Neuronal stem cell (in vitro differentiated cells): ENCODE measurements at places on chromosomes 13 and 19.

GRCh38 chr19:33187183-33187540 lies 7.0 kb upstream of the LRP3 start:
- DNase-seq: no peak

- no peak for DNase-seq
Observed at GRCh38 chr19:7699417-7700401, 2.2 kb downstream of the FCER2 start.

DNA sequence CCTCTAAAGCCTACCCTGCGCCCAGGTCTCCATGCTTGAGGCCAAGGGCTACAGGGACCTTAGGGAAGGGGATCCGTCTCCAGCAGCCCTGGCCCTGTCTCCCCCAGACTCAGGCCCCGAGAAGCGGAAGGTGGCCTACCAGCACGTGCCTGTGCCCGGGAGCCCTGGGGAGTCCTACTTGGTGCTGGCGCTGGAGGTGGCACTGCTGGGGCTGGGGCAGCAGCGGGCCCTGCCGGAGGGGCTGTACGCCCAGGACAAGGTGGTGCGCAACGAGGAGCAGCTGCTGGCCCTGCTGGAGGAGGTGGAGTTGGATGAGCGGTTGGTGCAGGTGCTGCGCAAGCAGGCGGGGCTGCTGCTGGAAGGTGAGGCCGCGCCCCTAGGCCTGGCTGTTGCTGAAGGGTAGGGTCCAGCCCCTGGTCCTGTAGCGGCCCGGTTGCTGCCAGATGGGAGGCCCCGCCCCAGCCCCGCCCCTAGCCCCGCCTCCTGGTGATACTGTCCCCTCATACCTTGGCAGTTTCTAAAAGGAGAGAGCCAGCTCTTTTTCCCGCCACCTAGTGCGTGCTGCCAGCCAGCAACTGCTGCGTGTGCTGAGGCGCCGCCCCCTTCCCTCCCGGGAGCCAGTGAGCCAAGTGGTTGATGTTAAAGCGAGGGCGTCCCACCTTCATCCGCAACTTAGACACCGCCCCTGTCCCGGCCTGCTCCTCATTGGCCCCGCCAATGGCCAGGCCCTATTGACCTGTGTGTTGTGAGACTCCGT lies 22.6 kb downstream of the ZSWIM4 start:
- no peak for DNase-seq

DNA sequence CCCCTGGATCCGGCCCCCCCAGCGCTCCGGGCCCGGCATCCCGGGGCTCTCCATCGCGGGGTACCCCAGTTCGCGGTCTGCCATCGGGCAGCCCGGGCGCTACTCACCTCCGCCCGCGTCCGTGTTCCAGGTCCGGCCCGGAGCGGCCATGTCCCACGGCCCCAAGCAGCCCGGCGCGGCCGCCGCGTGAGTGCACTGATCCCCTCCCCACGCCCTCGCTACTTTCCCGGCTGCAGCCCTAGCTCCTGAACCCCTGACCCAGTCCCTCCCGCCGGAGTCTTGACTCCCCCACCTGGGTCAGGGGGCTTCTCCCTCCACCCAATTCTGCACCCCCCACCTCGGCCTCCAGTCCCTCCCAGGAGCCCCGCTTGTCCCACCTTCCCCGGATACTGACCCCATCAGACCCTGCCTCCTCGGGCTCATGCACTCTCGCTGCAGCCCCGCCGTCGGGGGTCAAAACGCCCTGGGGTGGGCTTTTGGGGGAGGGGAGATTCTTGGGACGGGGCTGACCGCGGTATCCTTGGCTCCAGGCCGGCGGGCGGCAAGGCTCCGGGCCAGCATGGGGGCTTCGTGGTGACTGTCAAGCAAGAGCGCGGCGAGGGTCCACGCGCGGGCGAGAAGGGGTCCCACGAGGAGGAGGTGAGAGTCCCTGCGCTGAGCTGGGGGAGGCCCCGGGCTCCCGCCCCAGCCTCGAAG lies 566 bp downstream of the HMG20B start:
- no peak for DNase-seq

- no peak for DNase-seq
Observed at GRCh38 chr19:35363711-35364425, 5.6 kb downstream of the FFAR3 start.

DNA sequence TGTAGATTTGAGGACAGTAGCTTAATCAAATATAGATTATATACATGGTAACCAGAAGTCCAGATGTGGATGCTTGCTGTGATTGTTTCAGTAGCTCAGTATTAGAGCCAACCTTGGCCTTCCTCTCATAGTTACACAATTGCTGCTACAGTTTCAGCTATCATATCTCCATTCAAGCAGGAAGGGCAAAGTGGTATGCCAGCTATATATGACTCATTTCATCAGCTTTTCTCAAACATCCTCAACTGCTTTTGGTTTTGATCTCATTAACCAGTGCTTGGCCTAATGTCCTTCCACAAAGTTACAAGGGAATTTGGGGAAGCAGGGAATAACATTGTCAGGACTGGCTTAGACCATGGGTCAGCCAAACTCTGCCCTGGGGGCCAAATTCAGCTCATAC lies 73.0 kb upstream of the MAB21L1 start:
- no peak for DNase-seq

DNA sequence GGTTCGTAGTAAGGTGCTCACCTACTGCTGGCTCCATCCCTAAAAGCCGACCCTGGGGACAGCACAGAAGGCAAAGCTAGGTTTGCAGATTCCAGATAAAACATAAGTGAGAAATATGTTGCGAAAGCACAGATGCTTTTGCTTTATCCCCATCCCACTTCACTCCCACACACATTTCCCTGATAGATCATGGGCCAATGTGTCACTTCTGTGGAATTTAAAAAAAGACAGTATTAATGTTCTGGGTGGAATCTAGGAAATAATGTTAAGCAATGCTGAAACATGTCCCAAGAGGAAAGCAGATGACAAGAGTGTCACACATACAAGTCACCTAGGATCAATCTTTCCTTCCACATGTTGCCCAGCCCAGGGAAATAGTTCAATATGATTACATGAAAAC lies 661.0 kb upstream of the MIR17HG start:
- no peak for DNase-seq

DNA sequence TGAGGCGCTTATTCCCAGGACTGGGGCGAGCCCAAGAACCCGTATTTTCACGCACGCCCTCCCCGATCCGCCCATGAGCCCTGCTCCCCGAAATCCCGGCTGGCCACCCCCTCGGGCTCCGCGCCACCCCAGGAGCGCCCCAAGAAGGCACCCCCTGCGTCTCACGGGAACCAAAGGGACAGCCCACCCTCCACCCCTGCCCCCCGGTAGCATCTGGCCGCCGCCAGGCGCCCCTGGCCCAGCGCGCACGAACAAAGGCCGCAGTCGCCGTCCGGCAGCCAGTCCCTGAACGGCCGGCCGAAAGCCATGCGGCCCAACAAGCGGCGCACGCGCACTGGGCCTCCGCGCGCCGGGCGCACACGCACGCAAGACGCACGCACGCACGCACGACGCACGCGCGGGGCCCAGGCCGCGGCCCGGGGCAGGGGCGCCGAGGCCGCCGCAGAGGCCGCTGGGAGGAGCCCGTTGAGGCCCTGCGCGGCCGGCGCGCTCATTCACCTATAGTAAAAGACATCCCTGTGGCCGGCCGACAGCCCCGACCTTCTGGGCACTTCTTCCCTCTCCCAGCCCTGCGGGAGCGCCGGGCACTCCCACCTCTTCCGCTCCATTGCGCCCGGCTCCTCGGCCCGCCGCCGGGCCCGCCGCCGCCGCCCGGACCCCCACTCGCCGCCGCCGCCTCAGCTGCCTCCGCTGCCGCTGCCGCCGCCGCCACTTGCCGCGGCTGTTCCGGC lies 476 bp downstream of the MBD3 start:
- DNase-seq: peak; percentile 89

DNA sequence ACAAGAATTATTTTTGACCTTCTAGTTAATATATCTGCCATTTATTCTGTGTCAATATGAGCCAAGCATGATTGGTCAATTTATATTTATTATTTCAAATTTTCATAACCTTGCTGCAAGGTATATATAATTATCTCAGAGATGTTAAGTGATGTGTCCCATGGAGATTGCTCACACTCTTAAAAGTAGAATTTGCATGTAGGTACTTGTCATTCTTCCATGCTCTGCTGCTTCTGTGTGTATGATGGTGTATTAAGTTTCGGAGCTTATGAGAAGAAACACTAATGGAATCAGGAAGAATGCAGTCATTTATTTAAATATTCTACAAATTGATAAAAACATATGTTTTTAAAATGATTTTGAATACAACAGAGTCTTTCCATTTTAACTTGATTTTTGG lies 586.8 kb upstream of the MIR17HG start:
- DNase-seq: no peak

DNA sequence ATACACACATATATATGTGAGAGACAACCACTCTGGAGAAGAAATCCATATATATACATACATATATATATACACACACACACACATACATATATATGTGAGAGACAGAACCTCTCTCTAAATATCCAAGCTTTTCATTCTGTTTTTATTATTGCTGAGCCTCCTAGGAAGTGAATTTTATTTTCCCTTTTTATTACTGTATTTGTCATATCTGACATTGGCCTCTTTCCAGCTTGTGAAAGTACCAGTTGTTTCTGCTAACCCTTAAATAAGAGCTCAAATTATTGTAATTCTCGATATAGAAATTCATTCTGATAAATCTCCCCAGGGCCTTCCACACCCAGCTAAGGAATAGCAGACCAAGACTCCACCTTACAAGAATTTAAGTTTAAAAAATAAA lies 81.0 kb downstream of the NUFIP1 start:
- DNase-seq: no peak

- DNase-seq: no peak
Observed at GRCh38 chr13:58889474-58889873, 1257.9 kb downstream of the PCDH17 start.

DNA sequence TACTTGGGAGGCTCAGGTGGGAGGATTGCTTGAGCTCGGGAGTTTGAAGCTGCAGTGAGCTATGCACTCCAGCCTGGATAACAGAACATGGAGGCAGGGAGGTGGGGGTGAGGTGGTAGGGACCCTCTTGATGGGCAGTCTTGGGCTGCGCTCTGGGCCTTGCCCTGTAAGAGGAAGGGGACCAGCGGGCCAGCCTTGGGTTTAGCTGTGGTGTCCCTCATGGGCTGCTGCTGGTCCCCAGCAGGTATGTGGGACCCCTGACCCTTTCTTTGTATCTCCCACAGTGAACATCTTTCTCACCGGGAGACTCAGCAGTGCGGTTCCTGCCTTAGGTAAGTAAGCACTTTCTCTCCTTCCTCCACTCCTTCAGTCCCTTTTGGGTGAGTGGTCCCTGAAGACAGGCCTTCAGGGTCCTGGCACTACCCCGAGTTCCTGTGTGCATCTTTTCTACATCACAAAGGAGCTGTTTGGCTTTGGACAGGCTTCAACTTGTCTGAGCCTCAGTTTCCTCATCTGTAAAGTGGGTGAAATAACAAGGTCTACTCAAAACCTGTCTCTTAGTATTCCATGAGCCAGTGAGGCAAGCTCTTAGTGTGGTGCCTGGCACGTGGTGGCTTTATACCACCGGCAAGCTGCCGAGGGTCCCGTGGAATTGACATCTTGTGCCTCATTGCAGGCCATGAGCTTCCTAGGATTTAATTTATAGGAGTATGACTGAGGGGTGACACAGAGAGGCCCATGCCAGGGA lies 2.5 kb downstream of the LRP3 start:
- no peak for DNase-seq

DNA sequence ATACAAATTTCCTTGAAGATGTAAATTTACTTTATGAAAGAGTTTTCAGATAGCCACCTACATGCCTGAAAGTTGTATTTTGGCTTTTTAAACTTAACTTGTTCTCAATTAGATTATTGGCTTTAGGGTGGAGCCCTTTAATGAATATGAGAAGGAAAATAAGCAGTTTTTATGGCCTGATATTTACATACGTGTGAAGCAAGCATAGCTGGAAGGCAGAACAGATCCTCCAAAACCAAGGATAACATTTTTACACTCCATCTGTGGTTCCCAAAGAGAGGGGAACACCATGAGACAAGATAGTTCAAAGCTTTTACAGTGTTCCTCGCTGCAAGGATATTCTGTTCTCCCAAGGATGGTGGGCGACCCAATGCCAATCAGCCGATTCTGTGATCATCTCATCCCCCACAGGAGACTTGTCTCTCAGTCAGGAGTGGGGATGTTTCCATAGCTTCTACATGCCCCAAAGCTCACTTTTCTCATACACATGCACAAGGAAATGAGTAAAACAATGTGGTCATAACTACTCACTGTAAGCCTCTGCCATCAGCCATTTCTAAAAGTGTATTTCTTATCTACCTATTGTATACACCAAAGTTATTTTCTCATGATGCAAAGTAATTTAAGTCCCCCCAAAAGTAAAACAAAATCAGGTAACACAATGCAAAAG lies 24.6 kb upstream of the KBTBD6 start:
- no peak for DNase-seq

- no peak for DNase-seq
Observed at GRCh38 chr13:99280166-99280565, 22.0 kb upstream of the GPR18 start.

- DNase-seq: no peak
Observed at GRCh38 chr13:47959468-47960247, 41.4 kb downstream of the SUCLA2 start.

- DNase-seq: no peak
Observed at GRCh38 chr13:50599927-50600326, 243.6 kb downstream of the DLEU7 start.

DNA sequence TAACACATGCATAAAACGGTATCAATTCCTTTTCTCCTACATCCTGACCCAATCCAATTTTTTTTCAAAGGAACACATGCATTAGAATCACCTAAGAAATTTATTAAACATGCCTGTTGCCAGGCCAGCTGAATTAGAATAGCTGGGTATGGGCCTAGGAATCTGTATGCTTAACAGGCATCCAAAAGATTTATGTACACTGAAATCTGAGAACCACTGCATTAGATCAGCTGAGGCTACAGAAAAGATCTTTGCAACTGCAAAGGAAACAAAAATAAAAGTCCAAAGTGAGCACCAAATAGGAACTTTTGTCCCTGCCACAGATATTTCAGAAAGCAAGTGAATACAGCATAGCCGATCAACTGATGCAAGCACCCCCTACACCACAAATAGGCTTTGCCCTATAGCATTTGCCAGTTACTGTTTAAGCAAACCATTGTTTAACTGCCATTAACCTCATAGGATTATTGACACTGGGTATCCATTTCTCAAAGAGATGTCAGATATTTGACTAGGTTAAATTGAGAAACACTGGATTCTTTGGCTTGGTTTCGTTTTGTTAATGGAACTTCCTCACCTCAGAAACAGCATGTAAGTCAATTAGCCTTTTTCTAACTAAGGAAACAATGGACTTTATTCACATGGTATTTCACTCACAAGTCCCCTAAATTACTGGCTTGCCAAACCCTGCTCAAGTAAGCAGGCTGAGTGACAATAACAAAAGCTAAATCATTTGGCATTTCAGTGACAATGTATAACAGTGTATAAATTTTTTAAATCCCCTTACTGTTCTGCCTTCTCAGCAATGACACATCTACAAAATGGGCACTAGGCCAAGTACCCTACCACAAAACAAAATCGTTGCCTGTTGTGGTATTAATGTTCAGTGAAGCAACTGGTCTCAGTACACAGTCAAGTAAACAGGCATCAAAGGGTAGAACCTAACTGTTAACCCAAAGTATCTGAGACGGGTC lies 67.8 kb downstream of the SUCLA2 start:
- DNase-seq: peak; percentile 9

- no peak for DNase-seq
Observed at GRCh38 chr13:52862358-52863206, 14.1 kb upstream of the PCDH8 start.
